ENCODE measurements at places on chromosomes 4 and X. TPM values are rescaled to one million over a fixed set of nuclear protein-coding genes. Genes with fewer than 3 reads are reported as not detected.

GRCh38 chr4:144648042-144648441 is 2.1 kb downstream of the HHIP start:
- no peak overlapping the region for H3K27ac ChIP-seq
- peaks cover 16% of the 10 kb centered on the region for H3K4me1 ChIP-seq
- H3K36me3 ChIP-seq = no peaks in the 10 kb centered on the region
- DNase-seq = no peak
- no peak overlapping the region for H3K4me3 ChIP-seq

DNA sequence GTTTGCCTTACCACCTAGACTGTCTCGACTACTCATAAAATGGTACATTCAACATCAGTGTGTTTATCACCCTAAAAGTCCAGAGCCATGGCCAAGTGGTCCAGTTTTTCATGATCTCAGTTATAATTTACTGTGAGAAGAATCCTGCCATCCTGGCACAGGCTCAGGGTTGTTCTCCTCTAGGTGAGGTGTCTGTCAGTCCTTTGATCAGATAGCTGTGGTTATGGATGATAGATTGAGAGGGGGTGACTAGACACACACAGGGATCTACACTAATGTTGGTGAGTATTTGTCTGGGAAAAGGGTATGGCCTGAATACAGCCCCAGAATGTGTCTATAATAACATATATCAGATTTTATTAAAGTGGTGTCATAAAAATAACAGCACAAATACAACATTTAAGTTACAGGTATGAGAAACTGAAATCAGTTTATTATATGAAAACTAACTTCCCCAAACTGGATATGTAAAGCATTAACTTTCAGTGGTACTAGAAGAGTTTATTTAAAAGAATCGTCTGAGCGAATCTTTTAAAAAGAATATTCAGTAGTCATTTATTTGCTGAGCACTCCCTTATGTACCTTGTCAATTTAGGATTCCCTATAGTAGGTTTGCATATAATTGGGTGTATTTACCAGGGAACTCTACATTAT is 93.3 kb downstream of the STIM2 start:
- no peak for DNase-seq
- no peaks in the 10 kb centered on the region for H3K4me1 ChIP-seq
- H3K27me3 ChIP-seq = no peaks in the 10 kb centered on the region
- no peak overlapping the region for H3K27ac ChIP-seq
- H3K4me3 ChIP-seq = no peak overlapping the region

GRCh38 chrX:87525771-87526229 is 8.2 kb downstream of the KLHL4 start:
- DNase-seq = no peak
- H3K36me3 ChIP-seq = no peaks in the 10 kb centered on the region
- H3K27me3 ChIP-seq = no peaks in the 10 kb centered on the region
- no peaks in the 10 kb centered on the region for H3K4me1 ChIP-seq
- no peak overlapping the region for H3K4me3 ChIP-seq
- H3K27ac ChIP-seq = no peak overlapping the region

- H3K4me1 ChIP-seq = no peaks in the 10 kb centered on the region
- no peak for DNase-seq
- no peak overlapping the region for H3K4me3 ChIP-seq
- H3K36me3 ChIP-seq = peaks cover 71% of the 10 kb centered on the region
Observed at GRCh38 chrX:71393919-71394318, 27.8 kb downstream of the TAF1 start.

SHOX gene
- not detected for total RNA-seq

GRCh38 chr4:163382178-163382869 is 38.6 kb downstream of the NPY5R start:
- no peaks in the 10 kb centered on the region for H3K36me3 ChIP-seq
- no peak overlapping the region for H3K27ac ChIP-seq
- H3K27me3 ChIP-seq = no peaks in the 10 kb centered on the region
- no peak for DNase-seq
- H3K4me3 ChIP-seq = no peak overlapping the region

GRCh38 chr4:125456075-125456474 is 141.3 kb downstream of the FAT4 start:
- no peaks in the 10 kb centered on the region for H3K4me1 ChIP-seq
- no peak overlapping the region for H3K4me3 ChIP-seq
- no peaks in the 10 kb centered on the region for H3K27me3 ChIP-seq
- no peaks in the 10 kb centered on the region for H3K36me3 ChIP-seq

MYL5 gene
- 21.1 TPM for total RNA-seq

FAM184B gene
- 0.09 TPM for total RNA-seq

DNA sequence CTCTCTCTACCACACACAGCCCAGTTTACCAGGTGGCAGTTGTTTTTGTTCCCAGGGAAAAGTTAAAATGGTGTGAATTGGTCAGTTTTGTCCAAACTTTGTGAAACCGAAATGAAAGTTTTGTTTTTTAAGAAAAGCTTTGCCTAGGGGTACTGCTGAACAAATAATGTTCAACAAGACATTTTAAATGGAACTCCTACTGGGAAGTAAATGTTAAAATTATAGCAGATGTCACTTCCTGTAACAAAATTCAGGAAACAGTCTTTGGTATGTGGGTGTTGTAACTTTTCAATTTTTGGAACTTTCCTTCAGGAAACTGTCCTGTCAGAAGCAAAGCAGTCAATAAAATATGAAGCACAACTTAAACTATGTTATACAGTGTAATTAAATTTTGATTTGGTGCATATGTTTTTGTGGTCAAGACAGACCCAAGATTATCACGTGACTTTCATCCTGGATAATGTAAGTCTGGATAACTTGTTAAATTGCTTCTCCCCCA is 79.5 kb downstream of the AFF1 start:
- H3K27me3 ChIP-seq = no peaks in the 10 kb centered on the region
- H3K4me1 ChIP-seq = peaks cover 51% of the 10 kb centered on the region
- no peak for DNase-seq

PTCHD1 gene
- total RNA-seq = not detected

FBXO8 gene
- 27.3 TPM for total RNA-seq

DNA sequence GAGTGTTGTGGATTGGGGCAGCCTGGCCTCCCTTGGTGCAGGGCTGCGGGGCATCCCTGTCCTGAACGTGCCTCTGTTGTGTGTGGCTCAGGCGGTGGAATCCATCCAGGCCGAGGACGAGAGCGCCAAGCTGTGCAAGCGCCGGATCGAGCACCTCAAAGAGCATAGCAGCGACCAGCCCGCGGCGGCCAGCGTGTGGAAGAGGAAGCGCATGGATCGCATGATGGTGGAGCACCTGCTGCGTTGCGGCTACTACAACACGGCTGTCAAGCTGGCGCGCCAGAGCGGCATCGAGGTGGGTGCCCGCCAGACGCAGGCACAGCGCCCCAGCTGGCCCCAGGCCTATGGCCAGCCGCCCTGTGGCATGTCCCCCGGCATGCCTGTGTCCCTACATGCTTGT is 25.6 kb downstream of the MAEA start:
- peaks cover 18% of the 10 kb centered on the region for H3K36me3 ChIP-seq
- H3K27ac ChIP-seq = no peak overlapping the region
- DNase-seq = no peak

CTAG2 gene
- not detected for total RNA-seq

USP17L10 gene
- total RNA-seq = not detected

DNA sequence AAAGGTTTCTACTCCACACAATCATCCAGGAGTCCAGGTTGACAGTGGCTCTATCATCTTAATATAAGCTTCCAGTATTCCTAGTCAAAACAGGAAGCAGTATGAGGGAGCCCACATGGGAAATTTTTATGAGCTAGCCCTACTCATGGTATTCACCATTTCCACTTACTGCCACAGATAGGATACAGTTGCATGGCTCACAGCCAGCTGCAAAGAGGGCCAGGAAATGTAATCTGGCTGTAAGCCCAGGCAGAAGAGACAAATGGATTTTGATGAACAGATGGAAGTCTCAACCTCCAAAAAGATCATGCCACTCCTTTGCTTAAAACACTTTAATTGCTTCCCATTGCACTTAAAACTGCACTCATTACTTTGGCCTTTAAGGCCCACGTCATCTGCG is 150.6 kb downstream of the ADAMTS3 start:
- H3K4me3 ChIP-seq = no peak overlapping the region
- H3K27me3 ChIP-seq = no peaks in the 10 kb centered on the region
- no peaks in the 10 kb centered on the region for H3K4me1 ChIP-seq

GRCh38 chr4:78654807-78655206 is 103.2 kb downstream of the ANXA3 start:
- H3K27me3 ChIP-seq = no peaks in the 10 kb centered on the region
- DNase-seq = no peak
- H3K27ac ChIP-seq = no peak overlapping the region
- H3K4me3 ChIP-seq = no peak overlapping the region
- H3K4me1 ChIP-seq = peaks cover 11% of the 10 kb centered on the region

EVC2 gene
- 2.9 TPM for total RNA-seq

- H3K27ac ChIP-seq = no peak overlapping the region
- peaks cover 3% of the 10 kb centered on the region for H3K27me3 ChIP-seq
- no peak for DNase-seq
- H3K36me3 ChIP-seq = no peaks in the 10 kb centered on the region
- no peaks in the 10 kb centered on the region for H3K4me1 ChIP-seq
Observed at GRCh38 chrX:106752101-106752678, 25.7 kb downstream of the RNF128 start.

DNA sequence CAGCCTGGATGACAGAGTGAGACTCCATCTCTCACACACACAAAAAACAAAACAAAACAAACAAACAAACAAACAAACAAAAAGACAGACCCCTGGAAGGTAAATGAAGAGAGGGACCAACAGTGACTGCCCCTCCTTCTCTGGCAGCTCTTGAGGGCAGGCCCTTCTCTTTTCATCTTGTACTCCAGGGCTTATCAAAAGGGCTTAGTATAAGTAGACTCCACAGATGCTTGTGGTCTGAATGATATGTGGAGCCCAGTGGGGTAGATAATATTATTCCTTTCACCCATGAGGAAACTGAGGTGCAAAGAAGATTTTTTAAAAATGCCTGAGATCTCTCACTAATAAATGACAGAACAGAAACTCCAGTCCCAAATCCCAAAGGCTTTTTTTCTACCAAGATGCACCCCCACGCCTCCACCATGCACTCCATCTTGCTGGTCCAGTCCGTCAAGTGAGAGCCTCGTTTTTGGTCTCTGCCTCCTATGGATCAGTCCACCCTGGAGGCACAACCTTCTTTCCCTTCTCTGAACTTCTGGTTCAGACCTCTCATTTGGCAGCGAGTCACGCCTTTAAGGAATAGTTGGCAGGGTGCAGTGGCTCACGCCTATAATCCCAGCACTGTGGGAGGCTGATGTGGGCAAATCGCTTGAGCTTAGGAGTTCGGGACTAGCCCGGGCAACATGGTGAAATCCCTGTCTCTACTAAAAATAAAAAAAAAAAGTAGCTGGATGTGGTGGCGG is 17.0 kb upstream of the CHRNA9 start:
- H3K27me3 ChIP-seq = no peaks in the 10 kb centered on the region
- DNase-seq = no peak
- H3K4me1 ChIP-seq = peaks cover 13% of the 10 kb centered on the region
- no peak overlapping the region for H3K4me3 ChIP-seq
- H3K27ac ChIP-seq = no peak overlapping the region

- H3K27ac ChIP-seq = no peak overlapping the region
- no peaks in the 10 kb centered on the region for H3K4me1 ChIP-seq
- H3K4me3 ChIP-seq = no peak overlapping the region
- no peaks in the 10 kb centered on the region for H3K36me3 ChIP-seq
- no peaks in the 10 kb centered on the region for H3K27me3 ChIP-seq
- DNase-seq = no peak
Observed at GRCh38 chr4:165367040-165367439, 11.8 kb upstream of the CPE start.

GAGE12E gene
- not detected for total RNA-seq

DNA sequence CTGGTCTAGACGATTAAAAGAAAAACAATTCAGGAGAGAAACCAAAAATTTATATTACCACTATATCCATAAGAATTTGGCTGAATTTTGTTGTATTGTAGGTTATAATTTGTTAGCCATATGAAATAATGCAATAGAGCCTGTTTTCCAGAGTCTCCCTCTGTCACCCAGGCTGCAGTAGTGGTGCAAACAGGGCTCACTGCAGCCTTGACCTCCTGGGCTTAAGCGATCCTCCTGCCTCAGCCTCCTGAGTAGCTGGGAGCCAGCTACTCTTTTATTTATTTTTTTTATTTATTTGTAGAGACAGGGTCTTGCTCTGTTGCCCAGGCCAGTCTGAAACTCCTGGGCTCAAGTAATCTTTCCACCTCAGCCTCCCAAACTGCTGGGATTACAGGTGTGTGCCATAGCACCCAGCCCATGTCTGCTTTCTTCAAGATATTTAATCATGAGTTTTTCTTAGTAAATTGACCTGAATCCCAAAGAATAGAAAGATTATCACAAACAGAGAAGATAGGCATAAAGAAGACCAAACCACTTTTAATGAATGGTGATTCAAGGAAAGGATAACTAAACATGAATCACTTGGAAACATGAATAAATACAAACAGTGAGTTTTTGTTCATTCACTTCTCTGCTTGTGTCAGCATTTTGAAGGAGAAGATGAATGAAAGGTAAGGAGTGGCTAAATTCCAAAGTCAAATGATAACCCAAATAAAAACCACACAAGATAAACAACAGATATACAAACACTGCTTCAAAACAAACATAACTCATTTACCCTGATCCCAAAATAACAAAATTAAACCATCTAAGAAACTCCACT is 82.1 kb downstream of the PPP3CA start:
- no peaks in the 10 kb centered on the region for H3K4me1 ChIP-seq
- no peaks in the 10 kb centered on the region for H3K36me3 ChIP-seq
- no peak overlapping the region for H3K27ac ChIP-seq
- H3K27me3 ChIP-seq = no peaks in the 10 kb centered on the region

CYLC1 gene
- total RNA-seq = not detected

- no peak for DNase-seq
- no peaks in the 10 kb centered on the region for H3K27me3 ChIP-seq
- H3K4me3 ChIP-seq = peak overlapping the region; percentile 93
Observed at GRCh38 chr4:77076889-77077635, 1.3 kb upstream of the CCNI start.

GRCh38 chr4:26050212-26050643 is 136.2 kb downstream of the SMIM20 start:
- H3K36me3 ChIP-seq = no peaks in the 10 kb centered on the region
- DNase-seq = no peak
- H3K4me3 ChIP-seq = no peak overlapping the region
- H3K27me3 ChIP-seq = peaks cover 17% of the 10 kb centered on the region

DNA sequence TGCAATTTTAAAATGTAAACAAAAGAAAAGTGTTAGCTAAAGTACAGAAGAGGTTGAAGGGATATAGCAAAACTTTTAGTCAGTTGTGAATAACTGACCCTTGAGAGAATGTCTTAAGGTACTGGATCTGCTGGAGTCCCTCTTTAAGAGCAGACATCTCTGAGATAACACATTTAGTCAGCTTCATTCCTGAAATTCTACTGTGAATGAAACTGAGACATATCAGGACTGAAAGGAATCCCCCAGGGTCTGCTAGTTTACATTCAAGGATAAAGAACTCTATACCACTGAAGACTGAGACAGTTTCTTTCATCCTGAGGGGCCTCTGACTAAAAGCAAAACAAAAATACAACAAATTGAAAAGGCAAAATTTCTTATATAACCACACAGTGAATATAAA is 54.4 kb downstream of the PGRMC1 start:
- H3K27me3 ChIP-seq = no peaks in the 10 kb centered on the region
- H3K4me3 ChIP-seq = no peak overlapping the region
- H3K4me1 ChIP-seq = no peaks in the 10 kb centered on the region
- no peak overlapping the region for H3K27ac ChIP-seq
- no peaks in the 10 kb centered on the region for H3K36me3 ChIP-seq
- no peak for DNase-seq

Data from T-cell (primary cell).